EH (cell line): ENCODE measurements at places on chromosomes 12 and 14.

GRCh38 chr14:72024504-72024903 lies 92.3 kb downstream of the RGS6 start:
- no peak for DNase-seq

DNA sequence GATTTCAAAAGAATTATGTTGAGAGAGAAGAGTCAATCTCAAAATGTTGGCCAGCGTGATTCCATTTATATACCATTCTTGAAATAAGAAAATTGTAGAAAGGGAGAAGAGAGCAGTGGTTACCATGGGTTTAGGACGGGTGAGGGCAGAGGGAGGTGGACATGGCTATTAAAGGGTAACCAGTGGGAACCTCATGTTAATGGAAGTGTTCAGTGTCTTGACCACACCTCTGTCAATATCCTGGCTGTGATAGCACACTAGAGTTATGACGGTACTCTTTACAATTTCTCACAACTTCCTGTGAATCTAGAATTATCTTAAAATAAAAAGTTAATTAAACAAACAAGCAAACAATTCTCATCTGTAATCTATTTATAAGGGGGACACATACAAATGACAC lies 821.2 kb downstream of the VRK1 start:
- DNase-seq = no peak

DNA sequence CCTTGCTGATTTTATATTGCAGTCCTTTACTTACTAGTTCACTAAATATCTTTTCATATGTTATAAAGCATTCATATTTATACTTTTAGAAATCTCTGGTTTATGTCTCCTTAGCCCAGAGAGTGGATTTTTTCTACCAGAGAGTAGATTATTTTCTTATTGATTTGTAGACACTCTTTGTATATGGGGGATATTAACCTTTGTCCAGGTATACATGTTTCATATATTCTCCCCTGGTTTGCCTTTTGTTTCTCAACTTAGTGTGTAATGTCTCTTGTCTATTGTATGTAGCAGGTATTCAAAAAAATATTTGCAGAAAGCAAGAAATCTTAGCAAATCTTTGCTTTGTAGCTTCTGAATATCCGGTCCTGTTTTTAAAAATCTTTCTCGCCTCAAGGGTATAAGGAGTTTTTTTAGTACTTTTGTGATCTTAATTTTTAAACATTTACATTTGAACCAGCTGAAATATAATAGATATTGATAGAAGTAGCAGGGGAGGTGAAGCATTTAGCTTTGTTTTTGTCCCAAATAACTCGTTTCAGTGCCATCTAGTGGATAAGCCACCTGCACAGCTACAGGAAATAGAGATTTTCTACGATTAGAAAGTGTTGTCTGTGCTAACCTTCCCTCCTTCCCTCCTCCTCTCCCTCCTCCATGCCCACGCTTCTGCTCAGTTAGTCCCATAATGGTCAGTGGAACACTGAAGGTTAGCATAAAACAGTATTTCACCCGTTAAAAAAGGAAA lies 97.0 kb downstream of the PHETA1 start:
- no peak for DNase-seq

DNA sequence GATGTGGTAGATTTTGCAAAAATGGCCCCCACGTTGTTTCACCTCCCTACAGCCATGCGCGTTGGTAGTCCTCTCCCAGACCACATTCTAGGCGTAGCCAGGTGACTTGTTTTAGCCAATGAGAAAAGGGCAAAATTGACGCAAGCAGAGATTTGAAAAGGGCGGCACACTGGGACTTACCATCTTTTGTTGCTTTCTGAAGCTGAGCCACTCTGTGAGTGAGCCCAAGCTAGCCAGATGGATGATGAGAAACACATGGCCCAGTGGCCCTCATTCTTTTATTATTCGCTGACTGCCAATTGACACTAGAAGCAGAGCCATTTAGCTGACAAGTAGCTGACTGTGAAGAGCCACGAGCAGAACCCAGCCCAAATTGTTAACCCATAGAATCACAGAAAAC lies 142.0 kb upstream of the GZMB start:
- no peak for DNase-seq

DNA sequence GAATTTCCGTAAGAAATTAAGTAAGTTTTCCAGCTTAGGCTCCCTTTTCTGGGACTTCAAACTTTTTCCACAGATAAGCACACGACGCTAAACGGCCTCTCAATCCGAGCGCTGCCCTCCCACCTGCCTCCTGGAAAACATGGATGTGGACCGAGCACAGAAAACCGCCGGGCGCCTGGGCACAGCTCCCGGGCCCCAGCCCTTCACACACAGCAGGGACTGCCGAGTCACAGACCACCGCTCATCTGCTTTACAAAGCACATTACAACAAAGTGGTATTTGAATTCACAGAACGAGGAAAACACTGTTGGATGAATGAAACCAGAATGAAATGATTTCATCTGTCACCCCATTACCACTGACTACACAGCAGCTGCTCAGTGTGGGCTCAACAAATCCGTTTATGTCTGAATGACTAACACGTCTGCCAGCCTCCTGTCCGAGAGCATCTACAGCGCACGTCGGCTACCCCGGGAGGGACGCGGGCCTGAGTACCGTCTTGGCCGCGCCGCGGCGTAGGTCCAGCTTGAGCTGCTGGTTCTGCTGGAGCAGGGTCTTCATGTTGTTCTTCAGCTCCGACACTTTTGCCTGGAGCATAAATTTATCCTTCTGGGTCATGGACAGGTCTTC lies 13.1 kb upstream of the ANKLE2 start:
- no peak for DNase-seq

GRCh38 chr12:15209782-15210181 lies 11.4 kb downstream of the RERG start:
- DNase-seq = peak; percentile 26

GRCh38 chr12:69415471-69416275 lies 54.5 kb upstream of the FRS2 start:
- DNase-seq = peak; percentile 96
